ENCODE measurements at places on chromosomes 3 and 15. TPM values are rescaled to one million over a fixed set of nuclear protein-coding genes. Genes with fewer than 3 reads are reported as not detected.

The B3GALNT1 gene
- 8.7 TPM for total RNA-seq

DNA sequence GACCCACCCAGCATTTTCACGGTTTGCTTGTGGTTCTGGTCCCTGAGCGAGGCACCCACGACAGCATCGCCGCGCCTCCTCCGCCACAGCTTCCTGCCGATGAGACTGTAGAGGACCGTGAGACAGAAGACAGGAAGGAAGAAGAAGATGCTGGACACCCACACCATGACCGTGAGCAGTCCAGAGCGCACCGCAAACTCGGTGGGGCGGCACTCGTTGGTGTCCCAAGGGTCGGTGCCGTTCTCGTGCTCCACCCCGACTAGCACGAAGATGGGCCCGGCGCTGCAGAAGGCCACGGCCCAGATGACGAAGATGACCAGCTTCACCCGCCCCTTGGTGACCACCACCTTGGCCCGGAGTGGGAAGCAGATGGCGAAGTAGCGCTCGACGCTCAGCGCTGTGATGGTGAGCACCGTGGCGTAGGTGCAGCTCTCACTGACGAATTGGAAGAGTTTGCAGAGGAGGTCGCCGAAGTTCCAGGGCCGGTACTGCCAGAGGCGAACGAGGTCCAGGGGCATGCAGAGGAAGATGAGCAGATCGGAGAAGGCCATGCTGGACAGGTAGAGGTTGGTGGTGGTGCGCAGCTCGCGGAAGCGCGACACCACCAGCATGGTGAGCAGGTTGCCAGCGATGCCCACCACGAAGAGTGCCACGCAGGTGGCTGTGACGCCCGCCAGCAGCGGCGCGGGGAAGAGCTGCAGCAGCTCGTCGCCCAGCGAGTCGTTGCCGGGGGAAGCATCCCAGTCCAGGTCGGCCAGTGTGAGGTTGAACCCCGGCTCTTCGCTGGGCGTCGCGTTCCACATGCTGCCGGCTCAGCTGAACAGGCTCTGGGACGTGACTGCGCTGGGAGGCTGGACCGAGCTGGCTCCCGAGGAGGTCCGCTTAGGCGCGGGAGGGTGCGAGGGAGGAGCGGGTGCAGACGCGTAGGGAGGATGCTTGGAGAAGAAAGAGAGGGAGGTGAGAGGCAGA is at the start of gene GHSR:
GHSR (minus strand) TSS at position 846 of the 969 bp plus-strand sequence; CDS start at position 803, 43 bp downstream.
- DNase-seq: no peak

DNA sequence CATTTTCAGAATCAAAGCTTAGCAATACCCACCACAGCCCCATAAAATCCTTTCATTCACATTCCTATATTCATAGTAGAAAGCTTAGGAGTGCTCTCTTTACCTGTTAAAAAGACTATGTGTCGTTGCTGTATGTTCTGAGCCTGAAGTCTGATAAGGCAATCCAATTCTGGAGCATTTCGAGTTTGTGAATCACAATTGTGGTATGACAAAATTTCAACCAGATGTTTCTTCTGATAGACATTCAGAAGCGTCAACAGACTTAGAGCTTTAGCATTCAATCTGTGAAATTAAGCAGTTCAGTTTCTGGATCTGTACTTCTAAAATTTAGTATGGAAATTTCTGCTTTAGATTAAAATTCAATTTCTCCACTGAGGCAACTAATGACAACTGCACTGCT is 58.3 kb downstream of the TASOR start:
- DNase-seq: no peak

DNA sequence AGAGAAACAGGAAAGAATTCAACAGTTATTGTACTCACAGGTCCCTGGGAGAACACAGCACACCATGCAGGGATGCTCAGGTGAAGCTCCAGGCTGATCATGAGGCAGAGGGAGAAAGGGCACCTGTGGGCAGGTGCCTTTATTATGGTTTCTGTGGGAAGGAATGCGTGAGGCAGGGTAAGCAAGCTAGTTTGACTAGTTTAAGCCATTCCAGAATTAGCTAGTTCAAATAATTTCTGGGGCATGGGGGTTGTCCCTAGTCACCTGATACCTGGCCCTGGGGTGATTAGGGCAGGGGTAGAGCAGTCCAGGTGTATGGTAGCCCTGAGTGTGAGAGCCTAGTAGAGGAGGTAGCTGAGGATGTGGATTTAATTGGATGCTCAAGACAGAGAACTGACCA is 47.9 kb upstream of the DCLK3 start:
- DNase-seq: no peak

DNA sequence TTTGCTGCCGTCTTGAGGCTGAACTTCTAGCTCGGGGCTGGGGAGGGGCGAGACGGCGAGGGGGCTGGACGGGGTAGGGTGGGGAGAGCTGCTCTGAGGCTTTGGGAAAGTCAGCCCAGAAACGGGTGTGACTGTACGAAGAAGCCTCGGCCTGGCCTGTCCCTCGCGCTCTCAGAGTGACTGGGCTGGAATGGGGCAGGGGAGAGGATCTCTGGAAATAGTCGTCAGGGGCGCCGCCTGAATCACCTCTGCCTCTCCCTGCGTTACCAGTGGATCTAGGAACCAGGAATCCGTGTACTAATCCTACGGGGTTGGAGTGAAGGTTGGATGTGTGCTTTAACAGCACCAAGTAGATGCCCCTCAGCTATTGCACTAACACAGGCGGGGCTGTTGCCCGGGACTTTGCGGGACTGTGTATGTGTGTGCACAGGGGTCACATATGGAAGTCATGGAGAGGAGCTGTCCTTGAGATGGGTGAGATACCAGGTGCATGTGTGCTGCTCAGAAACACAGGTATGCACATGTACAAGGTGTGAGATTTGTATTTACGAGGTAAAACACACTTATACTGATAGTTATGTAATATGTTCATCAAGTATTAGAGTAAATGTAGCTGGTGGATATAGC is 591 bp downstream of the FOXL2NB start:
- no peak for DNase-seq

DNA sequence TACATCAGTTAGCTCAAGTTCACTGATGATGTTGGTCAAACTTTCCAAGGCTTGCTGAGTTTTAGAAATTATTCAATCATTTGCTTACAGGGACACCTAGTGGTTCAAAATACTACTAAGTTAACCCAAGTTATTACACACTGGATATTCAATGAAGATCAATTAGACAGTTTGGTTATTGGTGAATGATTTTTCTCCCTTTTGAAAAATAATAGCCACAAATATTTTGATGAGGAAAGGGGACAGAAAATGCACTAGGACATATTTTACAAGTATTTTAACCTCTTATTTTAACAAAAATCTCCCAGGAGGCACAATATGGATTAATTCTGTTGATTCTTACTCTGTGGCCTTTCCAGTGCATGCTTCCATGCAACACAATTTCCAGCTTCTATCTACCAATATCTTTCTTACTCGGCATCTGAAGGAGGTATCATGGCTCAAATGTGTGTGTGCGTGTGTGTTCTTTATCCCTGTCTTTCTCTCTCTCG is 20.1 kb upstream of the GOLGA6L2 start:
- DNase-seq: peak; percentile 53

DNA sequence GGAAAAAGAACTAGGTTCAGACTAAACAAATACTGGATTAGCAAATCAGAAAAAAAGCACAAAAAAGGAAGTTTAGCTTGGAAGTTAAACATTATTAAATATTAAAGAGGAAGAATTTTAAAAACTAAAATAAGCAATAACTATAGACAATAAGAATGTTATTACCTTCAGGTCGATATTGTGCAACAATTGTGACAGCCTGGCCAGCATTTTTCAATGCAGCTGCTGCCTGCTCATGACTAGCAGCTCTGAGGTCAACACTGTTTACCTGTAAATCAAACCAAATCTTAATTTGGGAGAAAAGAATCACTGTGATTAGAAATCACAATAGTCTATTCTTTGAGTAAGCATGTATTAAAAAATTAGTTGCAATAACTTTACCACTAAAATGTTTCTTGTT is 75.1 kb upstream of the MELTF start:
- no peak for DNase-seq

- no peak for DNase-seq
Measured at GRCh38 chr15:51814606-51815005, 14.8 kb upstream of the TMOD3 start.

Data from lung microvascular endothelial cell (primary cell).